ENCODE measurements at places on chromosomes 1 and 21.

DNA sequence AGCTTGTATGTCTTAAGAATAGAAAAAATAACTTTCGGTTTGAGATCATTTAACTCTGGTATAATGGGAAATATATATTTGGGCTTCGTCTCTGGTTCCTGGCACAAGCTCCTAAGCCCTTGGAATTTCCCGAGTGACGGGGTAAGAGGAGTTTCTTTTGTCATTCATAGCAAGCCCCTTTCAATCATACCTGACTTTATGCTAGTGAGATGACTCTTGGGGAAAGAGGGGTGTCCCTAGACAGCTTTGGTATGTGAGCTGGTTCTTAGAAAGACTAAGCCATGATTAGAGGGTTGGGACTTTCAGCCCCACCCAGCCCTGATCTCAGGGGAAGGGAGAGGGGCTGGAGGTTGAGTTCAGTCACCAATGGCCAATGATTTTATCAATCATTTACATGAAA is 13.9 kb upstream of the MTARC1 start:
- DNase-seq: no peak

DNA sequence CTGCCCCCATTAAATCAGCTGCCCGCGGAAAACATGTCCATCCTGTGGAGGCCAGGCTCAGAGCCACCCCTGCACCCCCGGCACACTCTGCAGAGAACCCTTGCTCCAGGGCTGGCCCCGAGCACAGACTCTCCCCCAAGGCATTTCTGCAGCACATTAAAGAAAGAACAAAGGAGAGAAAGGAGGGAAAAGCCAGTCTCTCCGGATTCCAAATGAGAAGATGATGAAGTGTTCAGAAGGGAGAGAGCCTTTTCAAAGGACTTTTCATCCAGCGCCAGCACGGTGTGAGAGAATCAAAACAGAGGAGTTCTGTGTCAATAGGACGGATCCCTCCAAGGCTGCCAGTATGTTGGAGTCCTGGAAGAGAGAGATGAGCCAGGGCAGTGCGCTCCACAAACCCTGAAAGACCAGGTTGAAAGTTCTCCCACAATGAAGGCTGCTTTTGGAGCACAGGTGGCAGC is 498.3 kb downstream of the NPHP4 start:
- no peak for DNase-seq

DNA sequence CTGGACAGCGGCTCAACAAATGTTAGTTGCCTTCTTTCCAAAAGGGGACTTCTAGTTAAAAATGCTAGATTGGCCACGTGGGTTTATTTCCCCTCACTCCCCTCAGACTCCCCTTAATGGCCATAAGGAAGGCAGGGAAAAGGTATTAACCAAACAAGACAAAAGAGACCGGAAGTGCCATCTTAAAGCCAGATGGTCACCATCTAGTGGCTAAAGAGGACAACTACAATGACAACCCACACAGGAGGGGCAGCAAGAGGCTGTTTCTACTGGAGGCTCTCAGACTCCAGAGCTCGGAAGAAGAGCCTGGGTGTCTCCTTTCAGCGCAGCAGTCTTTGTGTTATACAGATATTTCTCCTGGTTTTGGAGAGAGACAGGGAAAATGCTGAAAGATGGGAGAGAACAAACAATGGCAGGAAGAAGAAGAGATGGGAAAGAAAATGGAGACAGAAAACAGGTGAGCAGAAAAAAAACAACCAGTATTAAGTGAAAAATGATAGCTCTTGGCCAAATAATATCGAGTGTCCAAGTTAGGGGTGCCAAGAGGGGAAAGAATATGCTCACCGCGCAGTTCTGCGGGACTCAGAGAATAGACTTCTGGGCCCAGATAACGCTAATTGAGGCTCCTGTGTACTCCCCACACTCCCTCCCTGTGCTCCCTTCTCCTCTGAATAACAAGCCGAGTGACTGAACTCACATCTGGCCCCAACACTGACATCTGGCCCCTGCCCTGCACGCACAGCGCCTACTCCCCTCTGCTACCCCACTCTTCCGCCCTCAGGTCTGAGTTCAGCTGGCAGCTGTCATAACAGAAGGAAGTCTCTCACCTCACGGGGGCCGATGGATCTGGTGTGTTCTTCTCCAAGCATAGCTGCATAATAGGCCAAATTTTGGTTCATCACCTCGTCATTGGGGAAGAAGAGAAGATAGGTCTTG is 9.6 kb downstream of the P3H1 start:
- DNase-seq: no peak

DNA sequence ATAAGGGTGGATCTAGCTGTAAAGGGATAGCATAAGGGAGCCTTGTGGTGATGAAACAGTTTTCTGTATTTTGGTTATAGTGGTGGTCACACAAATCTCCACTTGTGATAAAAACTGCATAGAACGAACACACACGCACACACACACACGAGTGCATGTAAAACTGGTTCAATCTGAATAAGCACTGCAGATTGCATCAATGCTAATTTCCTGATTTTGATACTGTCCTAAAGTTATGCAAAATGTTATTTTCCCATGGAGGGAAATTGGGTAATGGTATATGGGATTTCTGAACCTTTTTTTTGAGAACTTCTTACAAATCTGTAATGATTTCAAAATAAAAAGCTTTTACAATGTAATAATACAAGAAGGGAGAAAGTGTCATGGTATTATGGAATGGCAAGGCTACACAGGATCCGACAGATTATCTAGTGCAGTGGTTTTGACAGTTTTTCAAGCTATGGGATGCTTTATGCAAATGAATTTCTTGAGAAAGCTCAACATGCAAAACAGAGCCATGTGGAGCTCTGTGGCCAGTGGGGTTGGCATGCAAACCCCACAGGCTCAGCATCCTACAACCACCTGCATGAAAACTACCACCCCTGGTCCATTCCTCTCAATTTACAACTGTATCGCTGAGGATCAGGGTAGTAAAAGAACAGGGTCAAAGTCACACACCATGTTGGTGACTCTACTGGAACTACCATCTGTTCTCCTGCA is 18.8 kb downstream of the SLC41A1 start:
- DNase-seq: no peak

GRCh38 chr1:162420120-162420519 is 8.2 kb upstream of the SH2D1B start:
- no peak for DNase-seq

- DNase-seq: no peak
Observed at GRCh38 chr21:46214478-46215340, 13.9 kb downstream of the LSS start.

DNA sequence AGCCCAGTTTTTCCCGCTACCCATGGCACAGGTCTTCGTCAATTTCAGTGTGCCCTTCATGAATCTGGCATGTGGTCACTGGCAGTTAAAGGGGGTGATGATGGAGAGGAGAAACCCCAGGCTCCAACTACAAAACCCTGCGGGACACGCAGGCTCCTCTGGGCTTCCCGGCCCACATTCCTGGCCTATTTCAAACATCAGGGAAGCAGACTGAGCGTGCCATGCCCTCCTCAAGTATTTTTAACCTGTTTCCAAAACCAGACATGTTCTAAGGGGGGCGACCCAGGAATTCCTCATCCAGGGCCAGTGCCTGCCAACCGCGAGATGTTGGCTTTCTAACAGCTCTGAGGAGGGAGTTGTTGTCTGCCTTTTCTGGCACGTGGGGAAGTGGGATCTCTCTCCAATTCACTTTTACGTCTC is 85.1 kb downstream of the CAPZB start:
- DNase-seq: no peak

- DNase-seq: peak; percentile 66
Observed at GRCh38 chr1:206012086-206012859, 9.1 kb upstream of the RAB7B start.

DNA sequence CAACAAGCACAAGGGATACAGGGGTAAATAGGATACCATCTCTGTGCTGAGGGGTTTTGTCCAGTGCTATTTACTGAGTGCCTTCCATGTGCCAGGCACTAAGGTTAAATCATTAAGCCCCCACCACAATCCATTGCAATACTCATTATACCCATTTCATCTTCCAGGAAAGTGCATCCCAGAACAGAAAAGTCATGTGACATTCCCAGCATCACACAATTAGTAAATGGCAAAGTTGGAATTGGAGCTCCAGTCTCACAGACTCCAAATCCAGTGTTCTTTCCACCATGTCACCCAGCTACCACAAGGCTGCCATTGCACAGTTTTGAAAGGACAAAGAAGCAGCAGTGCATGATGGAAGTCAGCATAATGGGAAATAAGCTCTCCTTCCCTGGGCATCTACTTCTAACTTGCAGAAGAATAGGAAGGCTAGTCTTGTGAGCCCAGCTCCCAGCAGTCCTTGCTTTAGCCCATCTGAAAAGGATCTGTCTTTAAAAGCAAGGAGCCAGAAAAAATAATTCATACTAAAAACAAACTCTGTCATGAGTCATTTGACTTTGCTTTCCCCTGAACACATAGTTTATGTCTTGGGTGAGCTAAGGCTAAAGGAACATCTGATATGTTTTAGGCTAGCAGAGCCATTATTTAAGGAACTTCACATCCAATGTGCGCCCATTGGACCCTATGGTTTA is 111.4 kb upstream of the HOOK1 start:
- DNase-seq: no peak

- DNase-seq: no peak
Observed at GRCh38 chr1:22789356-22789994, 78.8 kb downstream of the EPHB2 start.

DNA sequence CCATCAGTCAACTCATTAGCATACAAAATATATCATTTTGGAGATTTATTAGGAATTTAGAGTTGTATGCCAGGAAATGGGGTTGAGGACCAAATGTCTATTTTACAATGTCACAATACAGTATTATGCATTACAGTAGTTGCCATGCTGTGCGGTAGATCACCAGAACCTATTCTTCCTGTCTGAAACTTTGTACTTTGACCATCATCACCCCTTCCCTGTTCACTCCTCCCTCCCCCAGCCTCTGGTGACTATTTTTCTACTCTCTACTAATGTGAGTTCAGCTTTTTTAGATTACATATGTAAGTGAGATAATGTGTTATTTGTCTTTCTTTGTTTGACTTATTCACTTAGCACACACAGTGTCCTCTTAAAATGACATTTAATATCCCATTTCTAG is 50.8 kb downstream of the PTBP2 start:
- no peak for DNase-seq

DNA sequence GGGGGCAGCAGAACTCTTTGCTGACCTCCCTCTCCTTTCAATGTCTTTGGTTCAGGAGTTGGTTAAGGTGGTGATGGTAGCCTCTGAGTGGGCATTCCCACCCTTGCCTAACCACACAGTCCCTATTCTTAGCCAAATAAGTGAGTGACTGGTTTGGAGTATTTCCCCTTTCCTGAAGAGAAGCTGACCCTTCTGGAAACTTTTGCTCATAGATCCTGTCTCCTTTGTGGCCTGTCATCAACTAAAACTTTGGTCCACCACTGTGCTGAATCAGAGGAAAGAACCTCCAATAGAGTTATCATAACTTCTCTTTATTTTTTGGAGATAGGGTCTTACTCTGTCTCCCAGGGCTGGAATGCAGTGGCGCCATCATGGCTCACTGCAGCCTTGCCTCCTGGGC is 31.1 kb downstream of the C1orf21 start:
- no peak for DNase-seq

DNA sequence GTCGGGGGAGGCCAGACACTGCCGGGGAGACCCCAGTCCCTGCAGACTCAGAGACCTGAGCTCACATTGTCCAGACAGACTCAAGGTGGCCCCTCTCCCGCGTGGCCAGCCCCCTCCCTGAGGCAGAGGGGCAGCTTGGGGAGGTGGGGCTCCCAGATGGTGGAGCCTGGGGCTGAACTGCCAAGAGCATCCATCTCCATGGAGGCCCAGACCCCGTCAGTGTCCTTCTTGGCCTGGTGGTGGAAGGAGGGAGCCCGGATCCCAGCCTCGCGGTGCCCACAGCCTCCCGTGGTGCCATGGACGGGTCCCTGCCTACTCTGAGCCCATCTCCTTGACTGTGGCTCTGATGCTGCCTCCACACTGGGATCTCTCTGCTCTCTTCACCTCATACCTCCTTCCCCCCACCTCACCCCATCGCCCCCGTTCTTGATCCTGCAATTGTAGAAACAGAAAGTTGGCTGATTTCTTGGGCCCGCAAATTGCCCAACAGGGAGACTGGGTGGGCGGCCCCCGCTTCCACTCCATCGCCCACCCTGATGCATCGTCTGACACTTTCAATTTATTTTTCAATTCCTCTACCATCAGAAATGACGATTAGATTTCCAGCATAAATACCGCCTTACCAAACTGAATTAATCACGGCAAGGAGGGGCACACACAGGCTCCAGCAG is 348.9 kb downstream of the MATN1 start:
- DNase-seq: no peak

DNA sequence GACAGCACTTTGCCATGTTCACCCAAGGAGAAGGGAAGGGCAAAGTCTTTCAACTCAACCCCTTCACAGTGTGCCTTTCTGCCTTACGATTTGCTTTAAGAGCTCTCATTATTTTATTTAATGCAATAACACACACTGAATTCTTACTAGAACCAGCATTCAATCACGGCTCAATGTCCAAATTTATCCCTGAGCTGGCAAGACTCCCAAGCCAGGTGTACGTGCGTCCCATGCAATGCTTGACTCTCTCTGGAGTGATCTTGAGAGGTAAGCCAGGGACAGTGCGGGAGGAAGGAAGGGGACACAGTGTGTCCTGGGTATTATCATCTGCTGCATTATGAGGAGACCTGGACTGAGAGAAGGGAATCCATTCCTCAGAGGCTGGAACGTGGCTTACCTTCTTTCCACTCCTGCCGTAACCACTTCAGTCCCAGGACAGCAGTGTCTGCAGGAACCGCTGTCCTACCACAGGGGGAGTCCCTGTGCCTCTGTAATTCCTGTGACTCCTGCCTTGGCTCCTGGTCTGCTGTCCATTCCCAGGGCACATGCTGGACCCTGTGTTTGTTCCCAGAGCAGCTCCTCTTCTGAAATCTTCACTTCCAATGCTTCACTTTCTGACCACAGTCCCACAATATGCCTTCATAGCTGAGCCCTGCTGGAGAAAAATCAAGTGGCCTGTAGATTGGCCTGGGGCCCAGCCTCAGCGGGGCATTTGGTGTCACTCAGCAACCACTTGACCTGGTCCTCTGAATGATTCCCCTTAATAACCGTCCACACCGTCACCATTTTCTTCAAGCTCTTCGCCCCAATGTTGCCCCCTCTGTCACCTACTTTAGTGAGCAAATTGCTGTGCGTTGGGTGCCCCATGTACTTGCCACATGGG is 28.6 kb upstream of the STUM start:
- no peak for DNase-seq

DNA sequence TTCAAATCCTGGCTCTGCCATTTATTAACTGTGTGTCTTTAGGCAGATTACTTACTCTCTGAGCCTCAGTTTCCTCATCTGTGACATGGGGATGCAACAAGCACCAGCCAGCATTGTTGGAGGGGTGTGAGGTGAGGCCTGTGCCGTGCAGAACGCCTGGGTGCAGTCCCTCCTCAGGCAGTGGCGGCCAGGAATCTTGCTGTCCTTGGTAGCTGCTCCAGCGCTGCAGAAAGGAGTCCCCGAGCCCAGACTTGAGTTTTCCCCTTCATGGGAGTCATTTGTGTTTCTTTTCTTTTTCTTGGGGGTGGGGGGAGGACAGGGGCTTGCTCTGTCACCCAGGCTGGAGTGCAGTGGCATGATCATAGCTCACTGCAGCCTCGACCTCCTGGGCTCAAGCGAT is 46.6 kb downstream of the DISP3 start:
- DNase-seq: no peak

Measured in GM12878 (cell line).